ENCODE measurements at places on chromosomes 5 and 9.

DNA sequence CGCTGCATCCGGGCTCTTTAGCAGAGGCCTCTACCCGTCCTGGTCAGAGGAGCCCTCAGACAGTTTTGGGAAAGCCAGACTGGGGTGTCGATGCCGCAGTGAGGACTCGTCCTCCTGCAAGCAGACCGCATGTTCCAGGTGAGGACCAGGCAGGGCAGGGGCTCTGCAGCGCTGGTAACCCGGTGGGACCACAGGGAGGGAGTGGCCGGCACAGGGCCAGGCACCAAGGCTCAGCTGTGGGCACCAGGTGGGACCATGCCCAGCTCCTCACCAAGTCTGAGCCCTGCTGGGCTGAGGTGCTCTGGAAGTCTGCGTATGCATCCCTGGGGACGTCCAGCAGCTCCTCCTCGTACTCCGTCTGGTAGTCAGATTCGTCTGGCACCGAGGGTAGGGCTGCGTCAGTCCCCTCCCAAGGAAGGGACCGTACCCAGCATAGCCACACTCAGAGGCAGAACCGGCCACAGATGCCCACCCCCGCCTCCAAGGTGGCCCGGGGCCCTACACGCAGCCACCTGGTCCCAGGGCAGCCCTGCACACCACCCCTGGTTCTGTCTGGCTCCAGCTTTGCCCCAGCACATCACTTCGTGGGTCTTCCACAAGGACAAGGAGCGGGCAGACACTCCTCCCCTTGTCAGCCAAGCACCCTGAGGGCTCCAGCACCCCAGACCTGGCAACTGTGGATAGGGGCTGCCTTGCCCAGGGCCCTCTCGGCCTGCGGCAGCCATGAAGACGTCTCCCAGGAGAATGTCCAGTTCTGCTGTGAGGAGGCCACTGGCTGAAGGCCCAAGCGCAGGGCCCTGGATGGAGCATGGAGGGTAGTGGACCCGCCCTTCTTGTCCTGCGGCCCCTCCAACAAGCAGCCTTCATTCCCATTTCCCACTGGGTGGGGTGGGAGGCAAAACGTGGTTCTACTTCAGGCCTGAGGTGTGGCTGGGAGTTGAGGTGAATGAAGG lies 1.5 kb upstream of the NSMF start:
- no peak for DNase-seq

DNA sequence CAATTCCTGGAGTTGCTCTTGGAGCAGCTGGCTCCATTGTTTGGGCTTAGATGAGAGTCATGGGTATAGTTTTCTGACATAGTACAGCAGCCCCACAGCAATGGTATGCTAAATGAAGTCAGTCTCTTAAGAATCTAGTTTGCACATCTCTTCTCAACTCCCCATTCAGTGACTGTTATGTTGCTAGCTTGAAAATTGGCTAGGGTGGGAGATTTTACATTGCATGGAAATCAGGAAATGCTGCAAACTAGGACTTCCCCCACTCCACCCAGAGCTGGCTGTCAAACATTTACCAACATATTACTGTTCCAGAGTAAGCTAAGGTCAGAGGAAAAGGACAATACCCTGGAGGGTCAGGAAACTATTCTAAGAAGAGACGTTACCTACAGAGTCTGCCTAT lies 17.6 kb upstream of the FCHO2 start:
- no peak for DNase-seq

- no peak for DNase-seq
Measured at GRCh38 chr5:170554521-170555267, 50.9 kb downstream of the KCNIP1 start.

DNA sequence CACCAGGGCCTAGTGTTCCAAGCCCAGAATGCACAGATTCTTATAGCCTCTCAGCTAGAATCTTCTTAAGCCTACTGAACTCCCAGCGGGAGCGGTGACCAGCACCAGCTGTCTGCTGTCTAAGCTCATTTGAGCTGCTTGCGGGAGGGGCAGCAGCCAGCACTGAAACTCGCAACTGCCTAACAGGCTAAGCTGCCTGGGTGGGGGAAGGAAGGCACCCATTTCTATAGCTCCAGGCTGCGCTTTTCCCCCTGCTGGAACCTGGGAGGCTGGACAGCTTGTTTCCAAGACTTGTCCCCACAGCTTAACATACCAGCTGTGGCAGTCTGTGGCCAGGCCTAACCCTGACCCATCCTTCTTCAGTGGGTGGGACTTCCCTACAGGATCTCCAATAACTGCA lies 512.9 kb downstream of the EFNA5 start:
- no peak for DNase-seq

DNA sequence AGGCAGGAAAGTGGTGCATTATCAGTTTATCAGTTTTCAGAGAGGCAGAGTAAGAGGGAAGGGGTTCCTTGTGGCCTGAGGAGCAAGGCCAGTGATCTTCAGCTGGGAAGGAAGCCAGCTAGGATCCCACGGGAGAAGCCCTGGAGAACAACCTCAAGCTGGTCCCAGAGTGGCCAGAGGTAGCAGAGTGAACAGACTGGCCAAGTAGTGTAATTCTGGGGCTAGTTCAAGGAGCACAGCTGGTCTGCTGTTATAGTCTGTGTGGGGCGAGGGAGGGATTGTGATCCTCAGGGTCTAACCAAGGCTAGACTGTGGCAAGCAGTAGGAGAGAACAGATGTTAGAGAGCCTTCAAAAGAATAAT lies 164.6 kb downstream of the CARTPT start:
- no peak for DNase-seq

DNA sequence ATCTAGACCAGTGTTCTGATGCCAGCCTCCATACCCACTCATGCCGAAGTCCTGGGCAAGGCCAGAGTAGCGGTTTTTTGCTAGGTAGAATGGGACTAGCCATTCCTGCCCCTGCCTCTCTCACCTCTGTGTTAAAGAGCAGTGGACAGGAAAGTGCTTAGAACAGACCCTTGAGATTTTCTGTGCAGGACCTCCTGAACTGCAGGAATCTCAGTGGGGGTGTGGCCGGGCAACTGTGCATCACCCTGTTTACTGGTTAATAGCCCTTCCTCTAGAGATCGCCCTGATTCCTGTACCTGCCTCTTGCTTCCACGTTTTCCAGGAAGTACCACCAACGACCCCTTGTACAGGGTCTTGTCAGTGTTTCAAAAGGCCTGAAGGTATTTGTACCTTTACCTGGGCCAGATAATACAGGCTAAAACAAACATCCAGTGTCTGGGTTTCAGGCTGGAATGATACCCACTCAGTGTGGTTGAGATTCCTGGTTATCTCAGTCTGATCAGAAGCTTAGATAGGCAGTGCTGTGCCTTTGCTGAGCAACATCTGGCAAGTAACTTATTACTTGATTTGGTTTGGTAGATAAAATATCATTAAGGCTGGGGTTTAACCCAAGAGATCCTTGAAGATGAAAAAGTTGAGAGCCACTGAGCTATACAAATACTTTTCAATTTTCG lies 65.9 kb downstream of the RGS3 start:
- DNase-seq: no peak

DNA sequence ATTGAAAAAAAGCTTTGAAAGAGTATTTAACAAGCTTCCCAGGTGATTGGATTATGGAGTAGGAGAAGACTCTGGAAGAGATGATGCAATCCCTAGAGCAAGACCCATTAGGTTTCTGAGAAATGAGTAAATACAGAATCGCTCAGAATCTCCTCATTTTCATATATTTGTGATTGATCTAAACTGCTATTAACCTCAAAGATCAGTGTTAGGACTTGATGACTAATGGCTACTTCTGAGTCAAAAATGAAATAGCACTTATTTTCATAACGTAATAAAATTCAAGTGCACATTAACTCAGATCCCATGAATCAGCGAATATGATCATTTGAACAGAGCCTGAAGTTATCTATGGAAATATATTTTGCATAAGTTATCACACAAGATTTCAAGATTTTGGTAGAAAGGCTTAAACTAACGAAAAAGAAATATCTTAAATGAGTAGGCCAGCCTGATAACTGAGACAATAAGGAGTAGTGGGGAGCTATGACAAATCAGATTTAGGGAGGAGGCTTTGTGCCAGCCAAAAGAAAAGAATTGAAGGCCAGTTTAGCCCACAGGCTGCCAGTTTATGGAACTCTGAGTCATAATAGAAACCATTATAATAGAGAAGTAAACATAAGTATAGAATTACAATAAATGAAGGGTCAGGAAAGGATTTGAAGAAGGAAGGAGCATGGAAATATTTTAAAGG lies 106.7 kb upstream of the OSMR start:
- DNase-seq: no peak

DNA sequence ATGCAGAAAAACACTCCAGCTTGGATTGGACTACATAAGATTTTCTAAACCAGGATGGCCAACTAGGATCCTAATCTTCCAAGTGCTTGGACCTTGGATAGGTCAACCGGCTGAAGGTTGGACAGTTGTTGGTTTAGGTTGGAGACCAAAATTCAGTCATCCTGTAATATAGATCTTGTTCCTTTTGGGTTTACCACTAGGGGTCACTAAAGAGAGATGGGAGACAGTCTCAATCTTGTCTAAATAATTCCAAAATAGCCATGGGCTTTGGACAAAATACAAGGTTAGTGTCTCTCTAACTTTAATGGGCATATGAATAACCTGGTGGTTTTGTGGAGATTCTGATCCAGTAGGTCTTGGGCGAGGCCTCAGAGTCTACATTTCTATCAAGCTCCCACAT lies 148.7 kb upstream of the ERCC6L2 start:
- DNase-seq: no peak

DNA sequence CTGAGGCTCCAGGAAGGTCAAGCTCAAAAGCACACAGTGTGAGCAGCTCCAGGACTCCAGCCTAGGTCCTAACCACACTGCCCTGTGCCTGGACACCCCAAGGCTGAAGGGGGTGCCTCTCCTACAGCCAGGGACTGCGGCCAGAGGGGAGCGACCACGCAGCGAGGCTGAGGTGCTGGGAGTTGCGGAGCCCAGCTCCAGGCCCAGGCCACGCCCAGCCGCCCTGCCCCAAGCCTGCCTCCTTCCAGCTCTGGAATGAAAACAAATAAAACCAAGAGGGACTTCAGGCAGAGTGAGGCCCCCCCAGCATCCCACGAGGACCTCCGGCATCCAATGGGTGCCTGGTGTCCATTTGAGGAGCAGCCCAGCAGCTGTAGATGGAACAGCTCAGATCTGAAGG lies 15.2 kb downstream of the VAV2 start:
- no peak for DNase-seq

- DNase-seq: no peak
Measured at GRCh38 chr9:75713335-75713734, 177.1 kb upstream of the PCSK5 start.

DNA sequence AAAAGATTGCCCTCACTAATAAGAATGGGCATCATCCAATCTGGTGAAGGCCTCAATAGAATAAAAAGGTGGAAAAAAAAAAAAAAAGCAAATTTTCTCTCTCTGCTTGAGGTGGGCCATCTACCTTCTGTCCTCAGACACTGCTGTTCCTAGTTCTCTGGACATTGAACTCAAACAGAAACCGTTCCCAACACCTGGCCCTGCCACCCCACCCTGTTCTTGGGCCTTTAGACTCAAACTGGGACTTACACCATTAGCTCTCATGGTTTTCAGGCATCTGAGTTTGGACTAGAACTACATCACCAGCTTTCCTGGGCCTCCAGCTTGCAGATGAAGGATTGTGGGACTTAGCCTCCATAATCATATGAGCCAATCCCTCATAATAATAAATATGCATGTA lies 71.0 kb downstream of the SSBP2 start:
- DNase-seq: no peak

- DNase-seq: no peak
Measured at GRCh38 chr5:144585681-144586080, 415.0 kb downstream of the KCTD16 start.

- DNase-seq: no peak
Measured at GRCh38 chr5:67154556-67155206, 41.9 kb downstream of the CD180 start.

- no peak for DNase-seq
Measured at GRCh38 chr5:171850324-171850947, 64.8 kb downstream of the SMIM23 start.

GRCh38 chr9:72814083-72814597 lies 138.7 kb downstream of the ALDH1A1 start:
- no peak for DNase-seq

- DNase-seq: peak; percentile 21
Measured at GRCh38 chr9:98168941-98169488, 23.4 kb downstream of the CORO2A start.

GRCh38 chr9:82535432-82535998 lies 527.4 kb downstream of the RASEF start:
- DNase-seq: no peak

DNA sequence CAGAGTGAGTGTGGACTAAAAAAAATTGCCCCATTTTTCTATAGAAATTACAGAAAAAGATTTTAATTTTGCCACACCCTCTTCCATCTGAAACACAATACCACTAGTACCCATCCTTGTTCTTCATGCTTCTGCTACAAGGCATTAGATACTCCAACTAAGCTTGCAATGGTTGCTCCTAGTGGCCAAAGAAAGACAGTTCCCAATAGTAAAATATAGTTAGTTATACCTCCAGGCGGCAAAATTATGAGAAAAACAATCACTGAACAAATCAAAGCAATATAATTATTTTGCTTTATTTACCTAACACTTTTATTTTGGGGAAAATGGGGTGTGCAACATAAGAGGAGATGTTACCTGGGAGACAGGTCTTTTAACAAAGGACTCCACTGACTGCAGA lies 101.2 kb downstream of the RAPGEF6 start:
- DNase-seq: no peak

GRCh38 chr5:96927008-96927407 lies 8.9 kb upstream of the LNPEP start:
- DNase-seq: no peak

- peak; percentile 26 for DNase-seq
Measured at GRCh38 chr5:179732918-179733771, 523 bp downstream of the MAML1 start.

DNA sequence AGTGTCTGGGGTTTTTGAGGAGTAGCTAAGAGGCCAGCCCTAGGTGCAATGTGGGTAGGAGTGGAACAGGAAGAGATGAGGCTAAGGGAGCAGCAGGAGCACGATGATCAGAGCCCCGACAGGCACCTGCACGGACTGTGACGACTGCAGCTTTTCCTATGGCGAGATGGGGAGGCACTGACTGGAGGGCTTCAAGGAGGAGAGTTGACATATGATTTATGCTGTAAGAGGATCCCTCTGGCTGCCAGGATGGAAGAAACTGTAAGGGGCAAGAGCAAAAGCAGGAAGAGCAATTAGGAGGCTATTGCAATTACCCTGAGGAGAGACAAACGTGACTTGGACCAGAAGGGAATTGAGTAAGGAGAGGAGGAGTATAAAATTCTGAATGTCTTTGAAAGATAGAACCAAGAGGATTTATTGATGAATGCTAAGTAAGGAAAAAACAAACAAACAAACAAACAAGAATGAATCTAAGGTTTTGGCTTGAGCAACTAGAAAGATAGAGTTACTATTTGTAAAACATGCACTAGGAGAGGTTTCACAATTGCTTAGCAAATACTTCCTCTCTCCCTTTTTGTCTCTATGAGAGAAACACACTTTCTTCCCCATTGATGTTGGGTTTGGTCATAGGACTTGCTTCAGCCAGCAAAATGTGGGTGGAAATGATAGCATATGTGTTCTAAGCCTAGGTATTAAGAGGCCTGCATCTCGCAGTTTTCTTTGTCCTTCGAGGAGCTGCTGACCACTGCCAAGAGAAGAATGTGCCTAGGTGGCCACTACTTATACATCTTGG lies 32.9 kb downstream of the TRPC7 start:
- DNase-seq: no peak
